KG1 (cell line): ENCODE measurements at places on chromosomes 2 and 18.

GRCh38 chr2:31893094-31893493, 117.7 kb downstream of the MEMO1 start:
- DNase-seq, result peak; percentile 18

- DNase-seq, result no peak
Measured at GRCh38 chr2:60214626-60214875, 338.9 kb downstream of the BCL11A start.

DNA sequence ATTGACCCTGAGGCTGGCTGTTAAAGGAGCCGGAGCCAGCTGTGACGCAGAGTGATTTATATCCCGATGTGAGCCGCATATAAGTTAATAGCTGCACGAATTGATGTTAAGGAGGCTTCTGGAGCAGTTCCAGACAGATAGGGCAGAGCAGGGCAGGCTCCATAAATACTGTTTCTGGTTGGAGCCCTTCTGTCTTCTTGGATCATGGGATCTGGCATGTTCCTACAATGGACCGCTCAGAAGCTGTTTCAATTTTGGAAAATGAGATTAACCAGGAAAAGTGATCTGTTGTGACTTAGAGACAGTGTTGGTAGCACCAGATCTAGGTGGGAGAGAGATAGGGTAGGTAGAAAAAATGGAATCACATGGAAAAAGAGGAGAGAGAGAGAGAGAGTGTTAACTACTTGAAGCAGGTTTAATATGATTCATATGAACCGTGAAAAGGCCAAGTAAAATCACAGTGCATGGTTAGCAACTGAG, 4.8 kb upstream of the IGFBP5 start:
- no peak for DNase-seq

- DNase-seq, result no peak
Measured at GRCh38 chr2:138596403-138596802, 94.8 kb downstream of the SPOPL start.

DNA sequence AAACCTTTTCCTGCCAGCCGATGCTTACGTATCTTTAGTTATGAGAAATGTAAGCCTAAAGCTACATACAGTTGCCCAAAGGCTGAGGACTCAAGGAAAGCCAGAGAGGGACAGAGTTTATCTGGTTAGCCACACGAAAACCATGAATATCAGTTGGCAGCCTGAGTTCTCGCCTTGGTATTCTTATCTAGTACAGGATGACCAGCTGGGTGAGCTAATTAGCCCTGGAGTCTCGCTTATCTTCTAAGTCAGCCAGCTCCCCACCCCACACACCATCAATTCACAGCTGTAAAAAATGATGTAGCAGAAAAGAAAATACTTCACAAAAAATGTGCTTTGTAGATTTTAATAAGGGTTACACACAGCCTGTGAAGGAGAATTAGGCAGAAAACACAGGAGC, 617.5 kb upstream of the SOX11 start:
- no peak for DNase-seq

- no peak for DNase-seq
Measured at GRCh38 chr2:180618570-180618969, 361.8 kb upstream of the UBE2E3 start.

GRCh38 chr2:41937464-41937906, 110.3 kb upstream of the PKDCC start:
- no peak for DNase-seq

- no peak for DNase-seq
Measured at GRCh38 chr2:197071213-197071612, 144.7 kb upstream of the PGAP1 start.

DNA sequence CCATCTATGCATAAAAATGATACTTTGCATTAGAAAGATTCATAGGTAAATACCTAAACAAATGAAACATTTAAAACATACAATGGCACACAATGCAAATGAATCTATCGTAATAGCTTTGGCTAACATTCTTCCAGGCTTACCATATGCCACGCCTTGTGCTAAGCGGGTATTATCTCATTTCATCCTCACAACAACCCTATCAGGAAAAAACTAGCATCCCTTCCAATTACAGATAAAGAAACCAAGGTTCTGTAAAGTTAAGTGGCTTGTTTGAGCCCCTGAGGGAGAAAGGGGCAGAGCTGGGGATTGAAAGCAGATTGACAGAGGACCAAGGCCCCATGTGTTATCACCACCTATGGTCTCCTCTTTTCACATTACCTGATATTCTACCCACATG, 145.4 kb upstream of the ETAA1 start:
- no peak for DNase-seq

DNA sequence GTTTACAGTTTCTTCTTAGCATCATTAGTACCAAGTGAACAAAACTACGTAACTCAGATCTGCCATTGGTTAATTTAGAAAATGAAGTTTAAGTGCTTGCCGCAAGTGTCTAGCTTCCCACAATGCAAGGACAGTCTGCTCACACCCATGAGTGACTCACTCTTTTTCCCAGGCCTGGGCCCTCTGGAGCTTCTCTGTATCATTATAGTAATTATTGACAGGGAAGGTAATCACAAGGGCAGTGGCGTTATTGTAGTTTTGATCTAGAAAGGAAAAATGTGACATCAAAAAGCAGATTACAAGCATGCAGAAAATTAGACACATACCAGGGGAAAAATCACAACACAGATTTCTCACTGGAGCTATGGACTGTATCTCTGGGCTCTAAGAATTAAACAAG, 38.5 kb downstream of the NPC1 start:
- DNase-seq, result no peak

GRCh38 chr2:160920791-160921303, 239.4 kb upstream of the TANK start:
- DNase-seq, result no peak

- no peak for DNase-seq
Measured at GRCh38 chr2:186382932-186383331, 103.1 kb upstream of the ZC3H15 start.

DNA sequence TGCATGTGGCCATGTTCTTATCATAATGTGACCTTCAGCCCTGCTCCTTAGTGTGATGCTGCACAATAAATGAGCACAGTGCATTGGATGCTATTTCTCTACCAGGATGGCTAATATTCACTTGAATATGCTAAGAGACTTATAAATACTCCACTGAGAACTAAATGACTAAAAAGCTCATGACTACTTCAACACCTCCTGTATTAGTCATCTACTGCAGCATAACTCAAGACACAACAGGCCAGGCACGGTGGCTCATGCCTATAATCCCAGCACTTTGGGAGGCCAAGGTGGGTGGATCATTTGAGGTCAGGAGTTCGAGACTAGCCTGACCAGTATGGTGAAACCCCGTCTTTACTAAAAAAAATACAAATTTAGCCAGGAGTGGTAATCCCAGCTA, 213.4 kb downstream of the RND3 start:
- DNase-seq, result no peak

DNA sequence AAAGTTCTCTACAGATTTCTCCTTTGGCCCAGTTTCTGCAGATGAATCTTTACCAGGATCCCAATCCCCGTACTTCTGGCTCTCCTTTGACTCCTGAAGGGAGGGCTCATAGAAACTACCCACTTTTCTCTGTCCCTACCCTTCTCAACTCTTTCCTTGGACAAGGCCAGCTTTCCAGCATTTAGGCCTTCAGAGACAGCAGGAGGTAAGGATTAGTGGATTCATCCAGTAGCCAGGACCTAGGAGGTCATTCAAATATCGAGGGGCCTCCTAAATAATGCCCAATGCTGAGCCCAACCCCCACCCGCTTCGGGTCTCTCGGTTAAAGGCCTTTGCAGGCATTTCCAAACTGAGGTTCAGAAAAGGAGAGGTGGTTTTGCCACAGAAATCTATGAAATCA, 4.8 kb upstream of the ZNF532 start:
- no peak for DNase-seq

DNA sequence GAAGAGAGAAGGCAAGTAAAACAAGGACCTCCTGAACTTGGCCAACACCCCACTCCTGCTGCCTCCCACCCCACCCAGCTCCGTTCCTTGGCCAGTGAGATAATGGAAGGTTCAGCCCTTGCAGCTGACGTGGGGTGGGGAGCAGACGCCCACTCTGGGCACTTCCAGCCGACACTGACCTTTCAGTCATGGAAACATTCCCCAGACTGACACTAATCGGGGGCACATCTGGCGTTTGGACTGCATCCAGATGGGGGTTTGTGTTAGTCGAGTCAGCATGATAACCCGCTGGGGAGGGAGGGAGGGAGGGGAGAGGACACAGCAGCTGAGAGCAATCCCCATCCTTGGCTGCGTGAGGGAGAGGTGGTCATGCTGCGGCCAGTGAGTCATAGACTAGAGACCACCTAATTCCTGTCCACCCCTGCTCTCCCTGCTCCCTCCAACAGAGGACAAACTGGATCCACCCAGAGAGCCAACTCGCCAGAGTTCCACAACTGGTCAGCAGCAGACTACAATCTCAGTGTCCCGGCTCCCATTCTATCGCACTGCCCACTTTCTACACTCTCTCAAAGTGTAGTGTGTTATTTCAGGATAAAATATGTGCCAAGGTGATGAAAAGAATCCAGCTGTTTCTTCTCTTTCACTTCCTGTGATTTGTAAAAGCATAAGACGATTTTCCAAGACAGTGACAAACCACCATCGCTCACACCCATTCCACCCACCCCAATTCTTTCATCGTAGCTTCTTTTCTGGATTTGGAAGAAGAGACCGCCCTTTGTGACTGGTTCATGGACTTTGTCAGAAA, 115.4 kb upstream of the PKDCC start:
- no peak for DNase-seq

DNA sequence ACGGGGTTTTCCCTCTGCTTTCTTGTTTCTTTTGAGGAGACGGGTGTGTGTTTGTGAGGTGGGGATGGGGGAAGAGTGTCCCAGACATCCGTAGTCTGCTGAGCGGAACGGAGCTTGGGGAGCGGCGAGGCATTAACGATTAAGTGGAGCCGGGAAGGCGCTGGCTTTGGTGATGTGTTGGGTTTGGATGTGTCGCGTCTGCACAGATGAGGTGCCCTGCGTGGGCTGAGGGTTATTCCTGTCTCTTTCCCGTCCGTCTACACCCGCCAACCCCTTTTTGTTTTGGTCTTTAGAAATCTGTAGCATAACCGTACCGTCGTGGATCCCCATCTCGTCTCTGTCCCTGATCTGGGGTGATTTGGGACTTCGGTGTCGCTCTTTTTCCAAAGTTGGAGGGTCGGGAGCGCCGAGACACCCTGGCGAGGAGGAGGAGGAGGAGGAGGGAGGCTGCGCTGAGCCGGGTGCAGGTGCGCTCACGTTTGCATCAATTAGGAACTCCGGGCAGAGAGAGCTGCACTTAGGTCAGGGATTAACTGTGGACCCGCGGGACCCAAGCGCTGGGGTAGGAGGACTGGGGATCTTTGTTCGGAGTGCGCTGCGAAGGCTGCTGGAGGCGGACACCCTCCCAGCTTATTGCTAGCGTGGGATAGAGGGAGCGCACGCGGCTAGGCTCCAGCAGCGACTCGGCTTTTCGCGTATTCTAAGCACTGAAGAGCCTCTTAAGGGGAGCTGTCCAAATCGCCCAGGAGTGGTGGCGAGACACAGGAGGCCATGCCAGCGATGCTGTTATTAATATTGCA, 720.3 kb downstream of the DPP10 start:
- DNase-seq, result no peak

GRCh38 chr2:190213441-190214335, 105.9 kb downstream of the HIBCH start:
- DNase-seq, result no peak

DNA sequence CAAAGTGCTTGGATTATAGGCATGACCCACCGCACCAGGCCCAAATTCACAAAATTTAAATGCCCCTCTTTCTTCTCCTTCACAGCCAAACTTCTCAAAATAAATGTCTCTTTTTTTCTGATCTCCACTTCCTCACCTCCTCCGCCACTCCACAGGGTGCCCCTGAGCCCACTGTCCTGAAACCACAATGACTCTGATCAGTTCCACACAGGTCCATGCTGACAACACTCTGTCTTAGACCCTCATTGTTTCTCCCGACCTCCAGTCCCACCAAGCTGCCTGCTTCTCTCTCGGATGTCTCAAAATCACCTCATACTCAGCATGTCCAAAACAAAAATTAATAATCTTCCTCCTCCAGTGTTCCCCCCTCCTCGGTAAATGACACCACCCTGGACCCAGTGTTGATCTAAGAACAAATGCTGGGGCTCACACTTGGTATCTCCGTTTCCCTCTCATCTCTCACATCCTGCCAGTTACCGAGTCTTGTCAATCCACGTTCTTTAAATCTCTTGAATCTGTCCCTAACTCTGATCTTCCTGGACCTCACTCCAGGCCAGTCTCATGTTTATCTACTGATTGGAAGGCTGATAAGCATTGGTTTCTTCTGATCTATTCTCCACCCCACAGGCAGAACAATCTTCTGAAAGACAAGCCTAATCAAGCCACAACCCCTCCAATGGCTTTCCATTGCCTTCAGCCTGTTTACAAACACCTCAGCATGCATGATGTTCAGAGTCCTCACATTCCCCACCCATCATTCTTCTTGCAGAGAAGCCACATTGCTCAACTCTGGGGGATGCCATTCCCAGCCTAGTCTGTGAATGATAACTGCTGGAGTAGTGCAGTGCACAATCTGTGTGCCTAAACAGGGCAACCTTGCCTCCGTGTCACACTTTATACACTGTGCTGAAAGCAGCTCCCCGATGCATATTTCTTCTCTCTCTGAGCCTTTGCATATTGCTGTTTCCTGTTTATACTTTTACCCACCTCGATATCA, 12.4 kb upstream of the ANKRD44 start:
- no peak for DNase-seq

DNA sequence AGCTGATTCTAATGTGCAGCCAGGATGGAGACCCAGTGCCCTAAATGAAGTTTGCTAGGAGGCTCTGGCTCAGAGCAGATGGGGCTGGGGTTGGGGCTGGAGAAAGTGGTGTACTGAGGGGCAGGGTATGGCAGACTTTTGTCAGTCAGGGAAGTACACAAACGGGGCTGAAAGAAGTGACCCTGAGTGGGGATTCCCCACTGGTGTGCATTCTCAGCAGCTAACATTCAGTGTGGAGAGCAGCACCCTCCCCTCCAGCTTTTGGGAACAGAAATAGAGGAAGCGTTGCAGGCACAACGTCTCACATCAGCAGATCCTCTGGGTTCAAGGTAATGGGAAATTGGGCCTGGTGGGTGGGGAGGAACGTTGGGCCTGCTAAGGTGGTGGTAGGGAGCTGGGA, 89.1 kb upstream of the GCFC2 start:
- no peak for DNase-seq

DNA sequence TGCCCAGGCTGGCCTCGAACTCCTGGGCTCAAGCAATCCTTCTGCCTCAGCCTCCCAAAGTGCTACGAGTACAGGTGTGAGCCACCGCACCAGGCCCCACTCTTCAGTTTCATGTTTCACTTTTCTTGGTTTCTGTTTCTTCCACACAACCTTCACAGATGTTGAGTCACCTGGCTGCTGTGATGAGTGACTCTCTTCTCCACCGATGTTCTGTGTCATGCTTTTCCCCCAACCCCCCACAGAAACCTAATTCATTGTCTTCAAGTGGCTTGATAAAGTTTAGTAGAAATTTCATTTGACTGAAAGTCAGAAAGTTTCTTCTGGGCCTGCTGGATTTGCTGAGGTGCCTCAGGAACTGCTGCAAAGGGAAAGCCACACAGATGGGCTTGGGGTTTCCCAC, 78.5 kb downstream of the SPHKAP start:
- no peak for DNase-seq

- no peak for DNase-seq
Measured at GRCh38 chr2:183614799-183615435, 490.7 kb downstream of the NUP35 start.

- no peak for DNase-seq
Measured at GRCh38 chr18:51391731-51392130, 194.2 kb upstream of the MEX3C start.
